ENCODE measurements at places on chromosomes 6 and 20. TPM values are rescaled to one million over a fixed set of nuclear protein-coding genes. Genes with fewer than 3 reads are reported as not detected.

DNA sequence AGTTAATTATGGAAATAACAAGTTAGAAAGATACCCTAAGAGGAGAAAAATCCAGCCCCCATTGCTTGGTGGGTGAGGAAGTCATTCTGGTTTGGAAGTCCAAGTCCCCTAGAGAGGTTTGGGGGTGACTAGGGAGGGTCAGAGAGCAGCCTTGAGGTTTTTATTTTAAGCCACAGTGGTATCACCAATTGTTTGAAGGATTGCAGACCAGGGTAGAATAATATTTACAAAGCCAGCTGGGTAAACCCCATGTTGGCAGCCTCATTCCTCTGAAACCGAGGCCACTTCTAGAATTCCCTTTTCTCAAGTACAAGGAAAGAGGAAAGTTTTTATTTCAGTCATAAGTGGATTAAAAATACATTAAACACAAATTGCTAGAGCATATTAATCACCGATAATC, 99.7 kb downstream of the TMEM170B start:
- H3K27ac ChIP-seq: no peak overlapping the region
- no peaks in the 10 kb centered on the region for H3K4me1 ChIP-seq
- H3K27me3 ChIP-seq: no peaks in the 10 kb centered on the region
- H3K4me3 ChIP-seq: no peak overlapping the region

Gene FBXL4
- 12.4 TPM for total RNA-seq

GRCh38 chr6:149779644-149779963, 30.1 kb downstream of the PCMT1 start:
- H3K27me3 ChIP-seq: no peaks in the 10 kb centered on the region
- H3K4me3 ChIP-seq: no peak overlapping the region
- H3K27ac ChIP-seq: no peak overlapping the region
- peaks cover 3% of the 10 kb centered on the region for H3K36me3 ChIP-seq
- DNase-seq: no peak

Gene RAET1G
- total RNA-seq: not detected

DNA sequence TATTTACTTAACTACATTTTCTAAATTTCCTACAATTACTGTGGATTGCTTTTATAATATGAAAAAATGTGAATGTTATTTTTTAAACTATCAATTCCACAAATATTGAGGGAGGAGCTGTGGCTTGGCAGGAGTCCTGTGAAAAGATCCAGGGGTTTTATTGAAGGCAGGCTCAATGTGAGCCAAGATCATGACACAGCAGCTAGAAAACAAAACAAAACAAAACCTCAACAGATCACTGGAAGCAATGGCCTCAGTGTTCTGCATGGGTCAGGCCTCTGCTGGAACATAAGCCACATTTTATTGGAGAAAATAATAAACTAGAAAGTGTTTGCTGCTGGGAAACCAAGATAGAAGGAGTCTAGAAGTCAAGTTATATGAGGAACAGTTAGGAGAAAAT, 19.4 kb upstream of the RCAN2 start:
- no peaks in the 10 kb centered on the region for H3K27me3 ChIP-seq
- H3K36me3 ChIP-seq: no peaks in the 10 kb centered on the region
- no peak overlapping the region for H3K4me3 ChIP-seq
- no peaks in the 10 kb centered on the region for H3K4me1 ChIP-seq
- DNase-seq: no peak

DNA sequence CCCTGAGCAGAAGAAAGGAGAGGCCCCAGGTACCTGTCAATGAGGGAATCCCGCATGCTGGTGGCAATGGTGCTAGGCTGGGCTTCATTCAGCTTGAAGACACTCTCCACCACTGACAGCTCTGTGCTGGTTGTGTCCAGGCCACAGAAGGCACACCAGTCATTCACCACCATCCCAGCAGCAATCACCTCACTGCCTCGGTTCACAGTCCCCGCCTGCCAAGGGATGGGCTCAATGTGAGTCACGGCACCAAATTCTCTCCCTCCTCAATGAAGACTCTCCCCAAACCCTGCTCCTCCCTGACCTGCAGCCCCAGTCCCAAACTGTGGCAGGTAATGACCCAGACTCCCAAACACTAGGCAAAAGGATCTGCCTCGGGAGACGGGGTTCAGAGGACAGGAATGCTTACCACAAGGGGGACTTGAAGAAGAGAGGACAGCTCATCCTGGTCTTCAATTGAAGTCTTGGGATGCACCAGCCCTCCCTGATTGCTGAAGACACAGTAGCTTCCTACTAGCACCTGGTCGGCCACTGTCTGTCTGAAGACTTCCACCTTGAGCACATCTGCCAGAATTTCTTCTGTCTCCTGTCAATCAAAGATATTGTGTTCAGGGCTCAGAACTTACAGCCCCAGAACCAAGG, 1.7 kb upstream of the MMP24OS start:
- no peaks in the 10 kb centered on the region for H3K27me3 ChIP-seq
- H3K4me1 ChIP-seq: peaks cover 24% of the 10 kb centered on the region
- no peak overlapping the region for H3K4me3 ChIP-seq

- H3K27ac ChIP-seq: no peak overlapping the region
- no peaks in the 10 kb centered on the region for H3K36me3 ChIP-seq
- no peak overlapping the region for H3K4me3 ChIP-seq
- DNase-seq: no peak
These were observed 624.7 kb downstream of the UTRN start for GRCh38 chr6:144909753-144910285.

DNA sequence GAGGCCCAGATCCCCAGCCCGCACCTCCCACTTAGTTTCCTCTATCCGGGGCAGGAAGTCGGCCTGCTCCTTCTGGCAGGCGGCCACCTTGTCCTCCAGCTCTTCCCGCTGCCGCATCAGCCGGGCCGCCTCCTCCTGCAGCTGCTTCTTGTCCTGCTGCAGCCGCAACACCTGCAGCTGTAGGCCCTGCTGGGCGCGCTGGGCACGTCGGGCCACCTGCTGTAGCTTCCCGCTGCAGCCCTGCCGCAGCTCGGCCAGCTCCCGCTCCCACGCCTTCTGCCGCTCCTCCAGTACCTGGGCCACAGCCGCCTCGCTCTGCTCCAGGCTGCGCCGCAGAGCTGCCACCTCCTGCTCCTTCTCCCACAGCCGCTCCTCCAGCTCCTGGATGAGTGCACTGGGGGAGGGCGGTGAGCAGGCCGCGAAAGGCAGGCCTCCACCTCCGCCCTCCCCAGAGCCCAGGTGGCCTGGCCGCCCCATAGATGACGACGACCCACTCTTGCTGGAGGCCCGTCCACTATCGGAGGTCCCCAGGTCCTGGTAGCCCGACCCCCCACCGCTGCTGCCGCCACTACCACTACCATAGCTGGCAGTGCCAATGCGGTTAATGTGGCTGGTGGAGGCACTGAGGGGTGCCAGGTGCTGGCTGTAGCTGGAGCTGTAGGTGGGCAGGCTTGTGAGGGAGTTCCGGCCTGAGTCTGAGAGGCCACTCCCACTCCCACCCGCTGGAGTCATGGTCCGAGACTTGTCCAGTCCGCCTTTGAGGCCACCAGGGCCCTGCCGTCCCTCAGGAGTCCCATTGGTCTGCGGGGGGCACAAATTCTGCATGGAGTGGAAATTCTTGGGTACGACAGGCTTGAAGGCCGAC, 6.0 kb upstream of the FASTKD5 start:
- no peaks in the 10 kb centered on the region for H3K36me3 ChIP-seq
- no peak overlapping the region for H3K27ac ChIP-seq
- DNase-seq: no peak
- no peaks in the 10 kb centered on the region for H3K4me1 ChIP-seq

Gene FNDC1
- 0.04 TPM for total RNA-seq

DNA sequence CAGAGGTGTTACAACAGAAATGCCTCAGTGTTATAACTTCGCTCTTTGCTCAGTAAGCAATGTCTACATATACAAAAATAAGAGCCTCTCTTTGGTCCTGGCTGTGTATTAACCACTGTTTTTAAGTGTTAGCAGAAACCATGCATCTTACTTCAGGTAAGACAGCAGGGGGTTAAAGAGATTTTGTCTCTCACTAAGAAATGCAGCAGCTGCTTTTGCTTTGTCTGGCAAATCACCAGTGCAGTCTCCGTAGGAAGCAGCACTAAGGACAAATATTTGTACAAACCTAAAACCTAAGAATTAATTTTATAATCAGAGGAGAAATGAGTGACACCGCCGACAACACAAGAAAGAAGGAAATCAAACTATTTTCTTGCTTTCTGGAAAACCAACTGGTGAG, 758 bp downstream of the SMIM28 start:
- H3K27me3 ChIP-seq: no peaks in the 10 kb centered on the region
- H3K27ac ChIP-seq: no peak overlapping the region
- no peak for DNase-seq
- H3K36me3 ChIP-seq: no peaks in the 10 kb centered on the region

DNA sequence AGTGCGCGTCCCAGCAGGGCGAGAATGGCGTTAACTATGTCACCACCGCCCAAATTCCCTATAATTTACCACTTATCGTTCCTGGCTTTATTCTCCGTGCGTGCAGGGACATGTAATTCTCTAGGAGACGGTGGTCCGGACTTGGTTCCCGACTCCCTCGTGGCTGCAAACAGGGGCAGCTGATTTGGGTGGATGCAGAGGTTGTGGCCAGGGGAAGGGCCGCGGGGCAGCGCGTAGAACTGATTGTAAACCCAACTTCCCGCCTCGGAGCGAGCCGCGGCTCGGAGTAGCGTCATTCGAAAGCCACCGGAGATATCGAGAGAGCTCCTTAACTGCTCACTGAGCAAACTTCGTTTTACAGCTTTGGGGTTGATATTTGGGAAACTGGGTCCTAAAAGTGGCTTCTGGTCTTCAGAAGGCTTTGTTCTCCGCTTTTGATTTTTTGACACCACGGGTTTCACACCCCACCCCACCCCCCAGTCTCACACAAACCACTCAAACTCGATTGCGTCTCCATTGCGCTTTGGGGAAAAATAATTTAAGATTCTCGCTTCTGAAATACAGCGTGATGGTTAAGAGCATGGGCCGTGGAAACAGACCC, 17.5 kb upstream of the ZSCAN9 start:
- H3K4me1 ChIP-seq: peaks cover 16% of the 10 kb centered on the region
- no peak overlapping the region for H3K27ac ChIP-seq
- peaks cover 62% of the 10 kb centered on the region for H3K27me3 ChIP-seq
- DNase-seq: no peak

Gene POFUT1
- 87.1 TPM for total RNA-seq

Gene C20orf144
- total RNA-seq: 0.16 TPM

Gene POM121L2
- not detected for total RNA-seq

- no peaks in the 10 kb centered on the region for H3K36me3 ChIP-seq
- H3K27me3 ChIP-seq: no peaks in the 10 kb centered on the region
- H3K27ac ChIP-seq: peak overlapping the region; percentile 93
- DNase-seq: no peak
- peaks cover 19% of the 10 kb centered on the region for H3K4me1 ChIP-seq
These were observed 970 bp downstream of the BLTP3A start for GRCh38 chr6:34792605-34793500.

- no peaks in the 10 kb centered on the region for H3K36me3 ChIP-seq
- peaks cover 18% of the 10 kb centered on the region for H3K4me1 ChIP-seq
- no peak for DNase-seq
- no peaks in the 10 kb centered on the region for H3K27me3 ChIP-seq
- H3K4me3 ChIP-seq: peak overlapping the region; percentile 30
- H3K27ac ChIP-seq: peak overlapping the region; percentile 64
These were observed 700 bp upstream of the MCUR1 start for GRCh38 chr6:13814938-13815575.

Gene VGLL2
- total RNA-seq: not detected

GRCh38 chr6:148854096-148854495, 107.3 kb downstream of the UST start:
- DNase-seq: no peak
- no peaks in the 10 kb centered on the region for H3K4me1 ChIP-seq
- no peak overlapping the region for H3K4me3 ChIP-seq
- no peak overlapping the region for H3K27ac ChIP-seq
- H3K36me3 ChIP-seq: no peaks in the 10 kb centered on the region

- H3K4me3 ChIP-seq: peak overlapping the region; percentile 89
- H3K27ac ChIP-seq: no peak overlapping the region
- no peaks in the 10 kb centered on the region for H3K27me3 ChIP-seq
- H3K4me1 ChIP-seq: peaks cover 46% of the 10 kb centered on the region
- no peak for DNase-seq
- no peaks in the 10 kb centered on the region for H3K36me3 ChIP-seq
These were observed 1.1 kb downstream of the HSF2 start for GRCh38 chr6:122400462-122401089.

- H3K27ac ChIP-seq: no peak overlapping the region
- DNase-seq: no peak
- no peak overlapping the region for H3K4me3 ChIP-seq
- peaks cover 3% of the 10 kb centered on the region for H3K27me3 ChIP-seq
These were observed 10.5 kb upstream of the ANGPT4 start for GRCh38 chr20:926670-927069.

- H3K27ac ChIP-seq: no peak overlapping the region
- peaks cover 49% of the 10 kb centered on the region for H3K4me1 ChIP-seq
- no peaks in the 10 kb centered on the region for H3K27me3 ChIP-seq
- H3K36me3 ChIP-seq: no peaks in the 10 kb centered on the region
- DNase-seq: no peak
- no peak overlapping the region for H3K4me3 ChIP-seq
These were observed 5.9 kb downstream of the CD2AP start for GRCh38 chr6:47483516-47483852.

DNA sequence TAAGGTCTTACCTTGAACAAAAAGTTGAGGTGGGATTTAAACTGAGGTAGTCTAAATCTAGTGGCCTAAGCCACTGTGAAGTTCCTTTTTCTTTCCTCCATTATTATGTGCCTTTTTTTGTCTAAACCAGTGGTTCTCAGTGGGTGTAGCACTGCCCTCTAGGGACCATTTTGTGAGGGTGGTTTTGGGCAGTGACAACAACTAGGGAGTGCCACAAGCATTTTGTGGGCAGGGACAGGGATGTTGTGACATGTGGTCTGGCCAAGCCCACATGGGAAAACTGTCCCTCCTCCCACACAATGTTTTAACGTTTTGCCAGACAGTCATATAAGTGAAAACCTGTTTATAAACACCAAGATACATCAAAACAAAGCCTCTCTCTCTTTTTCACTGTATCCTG, 899.4 kb upstream of the FLRT3 start:
- DNase-seq: no peak
- H3K27me3 ChIP-seq: no peaks in the 10 kb centered on the region
- no peak overlapping the region for H3K27ac ChIP-seq
- no peaks in the 10 kb centered on the region for H3K36me3 ChIP-seq
- H3K4me1 ChIP-seq: no peaks in the 10 kb centered on the region
- H3K4me3 ChIP-seq: no peak overlapping the region
